Neural crest cell (in vitro differentiated cells): ENCODE measurements at places on chromosomes 2 and 18.
A peak's percentile ranks its signal among the peaks of the same experiment; 100 is the strongest.

GRCh38 chr18:73688851-73689711 lies 458.6 kb downstream of the FBXO15 start:
- H3K4me1 ChIP-seq: peaks cover 38% of the 10 kb centered on the region
- peak overlapping the region; percentile 21 for H3K4me3 ChIP-seq
- no peaks in the 10 kb centered on the region for H3K27me3 ChIP-seq
- H3K27ac ChIP-seq: peak overlapping the region; percentile 95
- DNase-seq: no peak

- no peak overlapping the region for H3K4me3 ChIP-seq
- H3K27ac ChIP-seq: no peak overlapping the region
- no peaks in the 10 kb centered on the region for H3K27me3 ChIP-seq
- DNase-seq: no peak
- H3K36me3 ChIP-seq: no peaks in the 10 kb centered on the region
Observed at GRCh38 chr2:240601061-240601830, 14.7 kb downstream of the CAPN10 start.

- H3K4me3 ChIP-seq: no peak overlapping the region
- H3K27ac ChIP-seq: no peak overlapping the region
- H3K4me1 ChIP-seq: peaks cover 28% of the 10 kb centered on the region
- no peaks in the 10 kb centered on the region for H3K27me3 ChIP-seq
Observed at GRCh38 chr2:147980940-147981528, 39.5 kb downstream of the ORC4 start.

DNA sequence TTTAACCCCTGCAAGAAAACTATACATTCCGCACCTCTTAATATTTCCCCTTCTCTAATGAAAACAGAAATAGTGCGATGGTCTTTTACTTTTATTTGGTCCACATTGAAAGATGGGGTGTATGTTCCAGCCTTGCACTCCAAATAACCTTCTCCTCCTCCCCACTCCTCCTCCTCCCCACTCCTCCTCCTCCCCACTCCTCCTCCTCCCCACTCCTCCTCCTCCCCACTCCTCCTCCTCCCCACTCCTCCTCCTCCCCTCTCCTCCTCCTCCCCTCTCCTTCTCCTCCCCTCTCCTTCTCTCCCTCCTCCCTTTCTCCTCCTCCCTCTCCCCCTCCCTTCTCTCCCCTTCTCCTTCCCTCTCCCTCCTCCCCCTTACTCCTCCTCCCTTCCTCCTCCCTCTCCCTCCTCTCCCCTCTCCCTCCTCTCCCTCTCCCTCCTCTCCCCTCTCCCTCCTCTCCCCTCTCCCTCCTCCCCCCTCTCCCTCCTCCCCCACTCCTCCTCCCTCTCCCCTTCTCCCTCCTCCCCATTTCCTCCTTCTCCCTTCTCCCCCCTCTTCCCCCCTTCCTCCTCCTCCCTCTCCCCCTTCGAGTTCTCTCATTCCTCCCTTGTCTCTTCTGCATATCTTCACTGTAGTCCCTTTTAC lies 70.4 kb downstream of the ZNF532 start:
- H3K4me3 ChIP-seq: no peak overlapping the region
- peaks cover 31% of the 10 kb centered on the region for H3K36me3 ChIP-seq
- H3K4me1 ChIP-seq: peaks cover 35% of the 10 kb centered on the region
- no peaks in the 10 kb centered on the region for H3K27me3 ChIP-seq
- DNase-seq: no peak
- no peak overlapping the region for H3K27ac ChIP-seq

- no peak overlapping the region for H3K27ac ChIP-seq
- DNase-seq: no peak
- no peak overlapping the region for H3K4me3 ChIP-seq
- H3K27me3 ChIP-seq: no peaks in the 10 kb centered on the region
- no peaks in the 10 kb centered on the region for H3K36me3 ChIP-seq
Observed at GRCh38 chr2:180947208-180947689, 33.2 kb upstream of the UBE2E3 start.

DNA sequence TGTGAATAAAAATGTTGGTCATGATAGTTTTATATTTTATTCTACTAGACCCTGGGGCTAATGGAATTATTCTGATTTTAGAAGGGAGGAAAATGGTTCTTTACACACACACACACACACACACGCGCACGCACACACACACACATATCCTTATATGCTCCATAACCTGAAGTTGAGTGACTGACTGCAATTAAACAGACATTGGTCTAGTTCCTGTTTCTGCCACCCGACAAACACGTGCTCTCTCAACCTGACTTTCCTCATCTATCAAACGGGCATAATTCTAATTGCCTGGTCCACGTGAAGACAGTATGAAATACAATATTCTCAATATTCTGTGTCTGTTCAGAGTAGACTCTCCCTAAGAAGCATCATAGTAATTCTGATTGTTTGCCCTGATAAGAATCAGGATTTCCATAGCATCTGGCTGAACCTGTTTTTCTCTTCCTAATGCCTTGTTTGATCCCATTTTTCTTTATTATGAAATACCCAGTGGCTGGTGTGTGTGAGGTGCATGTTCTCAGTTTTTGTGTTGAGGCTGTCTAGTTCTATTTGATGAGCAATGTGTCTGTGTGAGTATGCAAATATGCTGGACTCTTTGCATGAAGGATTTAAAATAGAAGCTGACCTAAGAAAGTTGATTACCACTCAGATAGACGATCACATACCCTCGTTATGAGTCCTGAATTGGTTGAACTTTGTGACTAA lies 51.0 kb downstream of the SETBP1 start:
- DNase-seq: no peak
- no peaks in the 10 kb centered on the region for H3K27me3 ChIP-seq
- H3K36me3 ChIP-seq: peaks cover 4% of the 10 kb centered on the region
- no peak overlapping the region for H3K4me3 ChIP-seq

DNA sequence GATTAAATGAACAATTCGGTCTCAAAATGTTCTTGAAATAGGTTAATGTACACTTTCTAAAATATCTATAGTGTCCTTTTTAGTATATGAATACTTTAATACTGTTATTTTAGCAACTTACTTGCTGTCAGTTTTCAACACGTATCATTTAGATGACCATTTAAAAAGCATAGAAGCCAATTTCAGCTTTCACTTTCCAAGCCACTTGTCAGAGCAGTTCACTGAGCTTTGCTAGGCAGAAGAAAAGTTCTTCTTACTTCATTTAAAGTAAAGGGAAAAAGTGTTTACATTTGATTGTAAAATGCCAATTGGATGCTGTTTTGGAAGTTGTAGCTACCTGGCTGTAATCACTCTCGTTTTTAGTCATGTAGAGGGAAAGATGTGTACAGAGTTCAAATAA lies 126.0 kb downstream of the KCNH7 start:
- H3K4me1 ChIP-seq: peaks cover 22% of the 10 kb centered on the region
- no peaks in the 10 kb centered on the region for H3K36me3 ChIP-seq
- no peak for DNase-seq
- no peaks in the 10 kb centered on the region for H3K27me3 ChIP-seq

DNA sequence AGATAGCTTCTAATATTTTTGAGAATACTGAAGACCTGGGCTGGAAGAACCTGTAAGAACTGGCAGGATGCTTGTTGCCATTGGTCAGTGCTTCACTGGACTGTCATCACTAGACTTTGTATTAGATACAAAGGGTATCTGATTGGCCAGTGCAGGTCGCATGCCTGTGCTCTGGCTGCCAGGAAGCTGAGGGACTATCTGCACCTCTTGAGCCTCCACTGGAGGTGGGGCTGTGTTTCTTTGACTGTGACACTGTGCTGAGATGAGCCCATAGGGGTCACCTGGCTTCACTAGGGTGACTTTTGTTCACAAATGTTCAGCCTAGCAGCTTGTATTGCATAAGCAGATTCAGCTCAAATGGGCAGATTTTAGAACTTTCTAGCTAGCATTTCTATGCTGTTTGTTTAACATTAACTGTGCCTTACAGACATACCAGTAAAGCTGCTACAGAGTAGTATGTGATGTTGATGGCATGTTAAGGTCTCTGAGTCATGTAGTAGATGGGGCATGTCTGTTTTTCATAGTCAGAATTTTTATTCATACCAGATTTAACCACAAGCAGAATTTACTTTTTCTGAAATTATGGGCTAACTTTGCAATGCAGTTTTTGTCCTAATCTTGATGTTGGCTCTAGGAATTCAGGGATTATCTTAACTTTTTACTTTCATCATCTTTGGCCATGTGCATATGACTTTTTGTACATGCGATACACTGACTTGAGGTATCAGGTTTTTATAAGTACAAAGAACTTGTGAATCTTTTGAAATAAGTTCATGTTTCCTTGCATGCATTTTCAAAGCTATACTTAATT lies 56.1 kb downstream of the RHBDD1 start:
- DNase-seq: no peak
- H3K4me3 ChIP-seq: no peak overlapping the region
- peaks cover under 1% of the 10 kb centered on the region for H3K36me3 ChIP-seq
- no peak overlapping the region for H3K27ac ChIP-seq
